ENCODE measurements at places on chromosomes 2 and 18.
A peak's percentile ranks its signal among the peaks of the same experiment; 100 is the strongest.

GRCh38 chr2:235116885-235117492, 165.2 kb downstream of the SH3BP4 start:
- DNase-seq, result peak; percentile 58

GRCh38 chr2:107093426-107093957, 207.5 kb upstream of the ST6GAL2 start:
- DNase-seq, result no peak

DNA sequence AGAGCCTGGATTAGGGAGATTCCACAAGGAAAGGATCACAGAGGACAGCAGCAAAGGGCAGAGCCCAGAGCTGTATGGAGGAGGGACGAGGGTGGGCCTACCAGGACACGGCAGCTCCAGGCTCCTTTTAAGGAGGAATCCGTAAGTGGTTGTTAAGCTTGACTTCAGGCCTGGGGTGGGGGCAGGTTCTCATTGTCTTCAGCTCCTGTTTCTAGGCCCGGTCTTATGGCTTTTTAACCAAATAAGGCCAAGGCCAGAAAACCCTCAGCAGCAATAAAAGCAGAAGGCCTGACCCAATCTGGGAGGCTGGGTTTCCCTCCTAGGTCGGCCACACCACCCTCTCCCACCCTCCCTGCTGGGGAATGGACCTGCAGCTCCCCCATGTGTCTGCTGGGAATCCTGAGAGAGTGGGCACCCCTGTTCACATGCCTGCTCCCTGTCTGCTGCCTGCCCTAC, 111.2 kb downstream of the PLB1 start:
- DNase-seq, result peak; percentile 74

- no peak for DNase-seq
Observed at GRCh38 chr2:18096836-18097405, 218.5 kb downstream of the KCNS3 start.

DNA sequence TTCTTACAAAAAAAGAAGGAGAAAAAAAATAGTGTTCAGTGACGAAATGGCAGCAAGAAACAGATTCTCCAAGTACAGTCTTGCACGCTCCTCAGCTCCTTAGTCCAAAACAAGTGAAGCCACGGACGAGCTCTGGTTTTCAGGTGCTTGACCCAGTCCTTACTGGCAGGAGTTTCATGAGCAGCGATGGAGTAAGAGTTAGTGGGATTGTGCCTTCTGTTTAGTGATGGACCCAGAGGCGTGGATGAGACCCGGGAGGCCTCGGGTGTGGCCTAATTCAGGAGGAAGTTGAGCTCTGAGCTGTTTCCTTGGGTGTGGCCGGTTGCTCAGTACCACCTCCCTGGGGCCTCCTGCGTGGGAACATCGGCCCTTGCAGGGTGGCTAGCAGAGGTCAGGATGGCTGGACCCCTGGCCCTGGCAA, 52.0 kb downstream of the KIF5C start:
- no peak for DNase-seq

DNA sequence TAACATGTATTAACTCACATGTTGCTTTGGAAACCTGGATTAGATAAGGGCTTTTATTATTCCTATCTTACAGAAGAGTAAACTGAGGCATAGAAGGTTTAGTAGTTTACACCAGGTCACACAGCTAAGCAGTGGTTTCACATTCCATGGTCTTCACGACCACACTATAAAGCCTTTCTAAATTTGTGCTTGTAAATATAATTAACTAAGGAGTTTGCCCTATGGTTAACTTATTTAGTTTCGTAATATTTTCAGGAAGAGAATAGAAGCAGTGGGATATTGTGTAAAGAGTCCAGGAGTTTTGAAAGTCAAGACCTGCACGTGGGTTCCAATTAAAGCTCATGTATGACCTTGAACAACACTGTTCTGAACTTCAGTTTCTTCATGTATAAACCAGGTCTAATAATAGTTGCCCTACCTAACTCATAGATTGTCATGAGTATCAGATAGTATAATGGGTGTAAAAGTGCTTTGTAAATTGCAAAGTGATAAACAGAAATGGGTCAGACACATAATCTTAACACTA, 19.5 kb upstream of the SOS1 start:
- no peak for DNase-seq

- DNase-seq, result no peak
Observed at GRCh38 chr2:28539118-28539541, 43.3 kb downstream of the PLB1 start.

GRCh38 chr2:150127346-150127990, 360.0 kb downstream of the RND3 start:
- DNase-seq, result no peak

Measured in HCEC 1CT (cell line).